Stimulated activated naive B cell treated with anti-CD40 and anti-IgM and Interleukin-4, amounts not matched to agents 10 μg/mL and 1 μg/mL and 100 μg/mL, for 72 hours (primary cell): ENCODE measurements at places on chromosomes 5 and 9.

DNA sequence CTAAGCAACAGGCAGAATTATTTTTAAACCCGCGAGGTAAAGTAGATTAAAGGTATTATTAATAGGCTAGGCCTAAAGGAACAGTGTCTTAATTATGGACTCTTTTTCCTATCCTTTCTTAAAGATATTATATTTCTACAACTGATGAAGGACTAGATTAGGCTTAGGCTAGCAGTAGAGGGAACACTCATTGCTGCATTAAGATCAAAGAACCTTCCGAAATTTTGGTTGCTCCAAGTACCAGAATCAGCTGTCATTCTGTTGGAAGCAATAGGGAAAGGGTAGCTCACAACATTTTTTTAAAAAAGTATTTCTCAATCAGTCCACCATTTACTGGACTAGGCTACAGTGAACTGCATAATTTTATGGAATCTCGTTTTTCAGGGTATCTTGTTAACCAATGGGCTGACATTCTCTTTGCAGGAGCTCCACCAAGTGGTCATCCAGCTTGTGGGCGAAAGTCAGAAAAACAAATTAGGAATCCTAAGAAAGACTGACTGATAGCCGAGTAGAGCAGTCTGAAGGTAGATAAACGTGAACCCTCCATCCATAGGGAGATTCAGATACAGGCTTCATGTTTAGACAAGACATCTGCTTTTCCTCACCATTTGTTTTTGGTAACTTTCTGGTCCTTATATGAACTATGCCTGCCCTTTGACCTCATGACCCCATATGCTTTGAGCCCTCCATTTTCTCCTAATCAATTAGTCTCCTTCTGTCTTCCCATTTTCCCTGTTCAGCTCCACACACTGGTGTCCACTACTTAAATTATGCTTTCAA lies 103.6 kb upstream of the CHD1 start:
- DNase-seq: peak; percentile 37

- DNase-seq: no peak
Observed at GRCh38 chr9:85212887-85213286, 528.9 kb downstream of the AGTPBP1 start.

DNA sequence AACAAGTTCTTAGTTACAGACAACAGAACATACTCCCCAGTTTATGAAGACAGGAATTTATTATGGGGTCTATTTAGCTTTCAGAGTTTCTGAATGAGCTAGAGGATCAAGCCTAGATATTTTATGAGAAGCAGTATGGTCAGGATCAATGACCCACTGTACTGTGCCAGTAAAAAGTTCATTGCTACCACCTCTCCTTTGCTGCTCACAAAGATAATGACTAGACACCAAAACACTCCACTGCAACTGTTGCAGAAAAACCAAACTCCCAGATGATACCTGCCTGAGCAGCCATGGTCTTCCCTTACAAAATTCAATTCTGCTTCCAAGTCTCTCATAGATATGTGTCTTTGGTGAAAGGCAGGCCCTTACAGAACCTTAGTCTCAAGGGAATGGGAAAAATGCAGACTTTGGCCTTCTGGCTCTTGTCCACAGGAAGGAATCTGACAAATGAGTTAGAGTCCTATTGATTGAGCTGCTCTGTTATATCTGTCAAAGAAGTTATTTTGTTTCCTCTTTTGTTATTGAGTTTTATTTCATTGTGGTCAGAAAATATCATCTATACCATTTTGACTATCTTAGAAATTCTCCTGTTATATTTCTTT lies 74.7 kb upstream of the RASGRF2 start:
- DNase-seq: no peak

- DNase-seq: no peak
Observed at GRCh38 chr9:11779971-11780370, 913.2 kb upstream of the TYRP1 start.

- no peak for DNase-seq
Observed at GRCh38 chr9:127886401-127886972, 9.0 kb upstream of the AK1 start.

GRCh38 chr9:130692321-130692720 lies 1.3 kb upstream of the EXOSC2 start:
- no peak for DNase-seq

- DNase-seq: peak; percentile 34
Observed at GRCh38 chr5:100872408-100873190, 30.5 kb downstream of the ST8SIA4 start.

- DNase-seq: peak; percentile 54
Observed at GRCh38 chr9:37036371-37036775, 2.3 kb upstream of the PAX5 start.

- DNase-seq: no peak
Observed at GRCh38 chr5:174607916-174608315, 116.5 kb upstream of the MSX2 start.

GRCh38 chr5:109939116-109939682 lies 249.5 kb downstream of the MAN2A1 start:
- no peak for DNase-seq

GRCh38 chr5:13501176-13501575 lies 443.3 kb downstream of the DNAH5 start:
- no peak for DNase-seq

DNA sequence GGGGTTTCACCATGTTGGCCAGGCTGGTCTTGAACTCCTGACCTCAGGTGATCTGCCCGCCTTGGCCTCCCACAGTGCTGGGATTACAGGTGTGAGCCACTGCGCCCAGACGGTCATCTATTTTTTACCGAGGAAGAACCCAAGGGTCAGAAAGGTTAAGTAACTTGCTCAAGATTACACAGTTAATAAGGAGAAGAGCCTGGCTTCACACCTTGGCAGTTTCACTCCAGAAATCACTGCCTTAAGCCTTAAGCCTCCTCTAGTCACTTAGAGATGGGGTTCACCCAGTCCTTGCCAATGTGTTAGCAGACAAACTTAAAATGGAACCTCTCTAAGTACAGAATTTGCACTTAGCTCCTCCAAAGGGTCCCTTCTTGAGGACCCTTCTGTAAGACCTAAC lies 116.3 kb downstream of the PTTG1 start:
- DNase-seq: no peak
